Fibroblast of lung (primary cell): ENCODE measurements at places on chromosomes 13 and 19.

- no peak for DNase-seq
Observed at GRCh38 chr13:30928978-30929377, 3.5 kb upstream of the TEX26 start.

DNA sequence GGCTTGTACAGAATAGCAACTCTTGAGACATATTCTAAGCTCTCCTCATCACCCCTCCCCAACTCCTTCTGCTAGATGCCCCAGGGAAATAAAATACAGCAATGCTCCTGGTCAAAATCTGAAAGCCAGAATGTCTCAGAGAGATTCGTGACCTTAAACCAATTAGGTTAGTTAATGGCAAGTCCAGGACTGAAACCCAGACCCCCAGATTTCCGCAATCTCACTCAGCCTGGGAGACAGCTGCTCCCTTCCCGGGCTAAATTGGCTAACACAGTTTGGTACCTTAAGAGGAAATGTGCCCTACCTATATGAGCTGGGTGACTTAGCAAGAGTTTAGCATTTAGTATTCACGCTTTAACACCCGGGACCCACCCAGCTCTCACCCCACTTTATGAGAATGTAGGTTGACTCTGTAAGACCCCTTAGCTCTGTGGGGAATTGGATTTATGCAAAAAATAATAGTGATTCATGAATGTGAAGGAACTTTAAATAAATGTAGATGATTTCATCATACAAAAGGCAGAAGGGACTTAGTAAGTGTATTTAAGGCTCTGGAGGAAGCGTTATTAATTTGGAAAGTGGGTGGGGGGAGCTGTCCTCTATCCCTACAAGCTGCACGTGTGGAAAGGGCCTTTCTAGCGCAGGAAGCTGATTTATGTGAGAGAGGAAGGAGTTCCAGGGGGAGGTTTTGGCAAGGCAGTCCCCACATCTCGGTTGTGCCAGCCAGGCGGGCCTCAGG lies 1.1 kb downstream of the DLEU7 start:
- no peak for DNase-seq

- DNase-seq, result no peak
Observed at GRCh38 chr13:105608104-105608503, 927.4 kb downstream of the EFNB2 start.

- DNase-seq, result no peak
Observed at GRCh38 chr19:36748431-36749275, 24.0 kb downstream of the ZNF850 start.

- no peak for DNase-seq
Observed at GRCh38 chr13:50030315-50030714, 15.1 kb downstream of the KCNRG start.

GRCh38 chr19:674282-675151 lies 1.7 kb upstream of the FSTL3 start:
- DNase-seq, result no peak

DNA sequence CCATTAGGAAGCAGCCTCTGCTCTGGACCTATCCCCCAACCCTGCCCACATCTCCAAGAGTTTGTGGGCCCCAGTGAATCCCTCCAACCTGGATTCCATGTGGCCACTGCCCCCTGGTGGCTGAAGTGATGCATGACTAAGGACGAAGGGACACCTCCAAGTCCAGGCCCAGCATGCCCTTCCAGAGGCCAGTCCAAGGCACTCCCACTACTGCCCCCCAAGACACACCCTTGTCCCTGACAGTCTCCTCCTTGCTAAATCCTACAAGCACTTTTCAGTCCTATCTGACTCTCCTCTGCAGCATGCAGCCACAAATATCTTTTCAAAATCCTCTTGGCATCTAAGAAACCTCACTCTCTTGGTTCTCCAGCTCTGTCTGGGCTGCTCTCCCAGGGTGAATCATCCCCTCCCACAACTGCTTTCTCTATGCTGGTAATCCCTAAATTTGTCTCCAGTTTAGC lies 33.0 kb downstream of the DEDD2 start:
- DNase-seq, result peak; percentile 84

DNA sequence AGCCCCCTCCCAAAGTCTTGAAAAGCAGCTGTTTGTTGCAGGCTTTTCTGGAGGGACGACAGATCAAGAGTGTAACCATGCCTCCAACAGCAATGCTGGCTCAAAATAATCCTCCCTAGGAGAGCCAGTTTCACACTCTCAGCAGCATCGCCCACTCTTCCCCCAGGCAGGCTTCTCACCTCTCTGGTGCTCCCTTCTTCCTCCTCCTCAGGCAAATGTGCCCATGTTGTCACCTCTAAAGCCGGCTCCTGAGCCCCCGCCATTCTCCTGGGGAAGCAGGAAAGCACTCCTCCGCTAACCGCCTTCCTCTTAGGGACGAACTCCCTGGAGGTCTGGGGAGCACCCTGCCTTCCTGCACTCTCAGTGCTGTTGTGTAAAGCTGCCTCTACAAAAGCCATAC lies 98.9 kb upstream of the SGCG start:
- DNase-seq, result no peak

GRCh38 chr13:46380242-46380641 lies 6.8 kb downstream of the RUBCNL start:
- no peak for DNase-seq

DNA sequence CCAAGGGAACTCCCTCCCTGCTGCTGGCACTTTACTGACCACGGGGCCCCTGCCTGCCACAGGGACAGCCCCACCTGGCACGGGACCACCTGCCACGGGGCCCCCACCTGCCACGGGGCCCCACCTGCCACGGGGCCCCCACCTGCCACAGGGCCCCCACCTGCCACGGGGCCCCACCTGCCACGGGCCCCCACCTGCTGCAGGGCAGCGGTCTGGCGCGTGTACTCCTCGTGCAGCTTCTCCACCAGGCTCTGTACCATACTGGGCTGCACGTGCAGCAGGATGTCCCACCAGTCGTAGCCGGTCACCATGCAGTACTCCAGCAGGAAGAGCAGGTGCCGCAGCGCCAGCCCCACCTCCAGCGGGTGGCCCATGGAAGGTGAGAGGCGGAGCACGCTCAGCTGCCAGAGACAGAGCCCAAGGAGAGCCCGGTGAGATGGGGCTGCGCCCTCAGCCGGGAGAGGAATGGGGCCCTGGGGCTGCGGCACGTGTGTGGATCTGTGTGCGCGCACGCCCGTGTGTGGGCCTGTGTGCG lies 16.1 kb downstream of the MED16 start:
- DNase-seq, result no peak

DNA sequence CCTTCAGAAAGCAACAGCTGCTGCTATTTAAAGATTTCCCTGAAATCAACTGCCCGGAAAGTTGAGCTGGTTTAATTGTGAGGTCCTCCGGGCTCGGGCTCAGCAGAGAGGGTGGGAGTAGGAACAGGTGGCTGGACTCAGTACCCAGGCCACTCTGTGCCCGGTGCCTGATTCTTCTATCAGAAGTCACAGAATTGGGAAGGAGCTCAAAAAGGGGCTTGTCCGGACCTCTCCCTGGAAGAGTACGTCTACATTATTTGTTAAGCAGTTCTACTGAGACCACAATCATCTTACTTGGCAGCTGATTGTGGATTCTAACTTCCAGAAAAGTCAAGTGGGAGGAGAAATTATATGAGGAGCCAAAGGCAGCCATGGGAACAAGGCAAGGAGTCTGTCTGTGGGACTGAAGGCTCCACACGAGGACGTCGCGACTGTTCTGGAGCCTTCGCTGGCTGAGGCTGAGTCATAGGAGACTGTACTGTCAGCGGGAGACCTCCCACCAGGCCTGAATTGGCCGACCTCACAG lies 91.7 kb upstream of the ANKRD10 start:
- peak; percentile 94 for DNase-seq

DNA sequence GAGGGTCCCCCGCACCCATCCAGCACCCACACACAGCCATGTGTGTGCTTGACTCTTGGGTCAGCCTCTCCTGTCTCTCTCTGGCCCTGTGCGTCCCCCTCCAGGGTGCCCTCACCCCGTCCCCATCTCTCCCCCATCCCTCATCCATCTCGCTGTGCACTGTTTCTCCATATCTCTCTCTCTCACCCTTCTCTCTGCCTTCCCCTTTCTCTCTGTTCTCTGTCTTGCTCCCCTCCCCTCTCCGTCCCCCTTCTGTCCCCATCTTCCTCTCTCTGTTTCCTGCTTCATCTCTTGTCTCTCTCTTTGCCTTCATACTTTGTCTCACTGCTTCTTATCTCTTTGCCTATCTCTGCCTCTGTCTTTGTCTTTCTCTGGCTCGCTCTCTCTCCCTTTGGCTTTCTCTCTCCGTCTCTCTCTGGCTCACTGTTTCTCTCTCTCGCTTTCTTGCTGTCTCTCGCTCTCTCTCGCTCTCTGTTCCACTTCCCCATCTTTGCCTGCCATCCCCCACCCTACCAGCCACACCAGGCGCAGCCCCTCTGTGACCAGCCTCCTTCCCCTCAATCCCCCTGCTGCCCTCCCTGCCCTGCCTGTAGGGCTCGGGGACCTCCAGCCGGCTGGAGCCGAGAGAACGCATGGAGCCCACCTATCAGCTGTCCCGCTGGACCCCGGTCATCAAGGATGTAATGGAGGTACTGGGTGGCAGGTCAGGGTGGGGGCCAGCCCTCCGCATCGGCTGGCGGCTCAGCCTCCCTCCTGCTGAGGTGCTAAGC lies 8.9 kb downstream of the STXBP2 start:
- DNase-seq, result no peak

- DNase-seq, result peak; percentile 68
Observed at GRCh38 chr19:48102870-48103751, 7.5 kb downstream of the PLA2G4C start.

DNA sequence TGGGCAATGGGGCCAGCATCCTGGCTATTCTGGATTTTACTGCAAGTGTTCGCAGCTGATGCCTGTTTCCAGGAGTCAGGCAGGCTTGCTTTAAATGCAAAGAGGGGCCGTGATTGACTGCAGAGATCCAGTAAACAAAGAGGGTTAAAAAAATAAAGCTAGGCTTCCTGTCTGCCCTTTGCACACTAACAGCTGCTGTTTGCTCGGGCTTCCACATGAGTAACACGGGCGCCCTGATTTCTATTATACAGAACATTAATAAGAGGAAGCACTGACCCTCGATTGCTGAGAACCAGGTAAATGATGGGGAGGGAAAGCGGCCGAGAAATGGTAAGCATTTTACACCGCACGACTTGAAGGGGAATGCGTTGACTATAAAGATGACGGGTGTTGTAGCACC lies 254.2 kb upstream of the ZNF507 start:
- no peak for DNase-seq

- DNase-seq, result peak; percentile 76
Observed at GRCh38 chr13:51714663-51715168, 89.2 kb downstream of the DHRS12 start.

DNA sequence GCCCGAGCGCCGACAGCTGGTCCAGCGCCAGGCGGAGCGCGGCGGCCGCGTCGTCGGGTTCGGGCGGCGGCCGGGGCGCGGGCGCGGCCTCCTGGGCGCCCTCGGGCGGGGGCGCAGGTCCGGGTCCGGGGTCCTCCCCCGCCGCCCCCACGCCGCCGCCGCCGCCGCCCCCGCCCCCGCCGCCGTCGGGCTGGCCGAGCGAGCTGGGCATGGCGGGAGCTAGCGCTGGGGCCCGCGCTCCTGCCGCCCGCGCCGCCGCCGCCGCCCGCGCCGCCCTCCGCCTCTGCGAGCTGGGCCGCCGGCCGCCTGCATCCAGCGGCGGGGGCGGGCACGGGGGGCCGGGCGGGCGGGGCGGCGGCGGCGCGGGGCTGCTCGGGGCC lies 287 bp downstream of the MEX3D start:
- DNase-seq, result no peak

- no peak for DNase-seq
Observed at GRCh38 chr13:19158526-19159174, 23.0 kb downstream of the TUBA3C start.

- DNase-seq, result no peak
Observed at GRCh38 chr19:41341669-41342490, 11.8 kb downstream of the TGFB1 start.

DNA sequence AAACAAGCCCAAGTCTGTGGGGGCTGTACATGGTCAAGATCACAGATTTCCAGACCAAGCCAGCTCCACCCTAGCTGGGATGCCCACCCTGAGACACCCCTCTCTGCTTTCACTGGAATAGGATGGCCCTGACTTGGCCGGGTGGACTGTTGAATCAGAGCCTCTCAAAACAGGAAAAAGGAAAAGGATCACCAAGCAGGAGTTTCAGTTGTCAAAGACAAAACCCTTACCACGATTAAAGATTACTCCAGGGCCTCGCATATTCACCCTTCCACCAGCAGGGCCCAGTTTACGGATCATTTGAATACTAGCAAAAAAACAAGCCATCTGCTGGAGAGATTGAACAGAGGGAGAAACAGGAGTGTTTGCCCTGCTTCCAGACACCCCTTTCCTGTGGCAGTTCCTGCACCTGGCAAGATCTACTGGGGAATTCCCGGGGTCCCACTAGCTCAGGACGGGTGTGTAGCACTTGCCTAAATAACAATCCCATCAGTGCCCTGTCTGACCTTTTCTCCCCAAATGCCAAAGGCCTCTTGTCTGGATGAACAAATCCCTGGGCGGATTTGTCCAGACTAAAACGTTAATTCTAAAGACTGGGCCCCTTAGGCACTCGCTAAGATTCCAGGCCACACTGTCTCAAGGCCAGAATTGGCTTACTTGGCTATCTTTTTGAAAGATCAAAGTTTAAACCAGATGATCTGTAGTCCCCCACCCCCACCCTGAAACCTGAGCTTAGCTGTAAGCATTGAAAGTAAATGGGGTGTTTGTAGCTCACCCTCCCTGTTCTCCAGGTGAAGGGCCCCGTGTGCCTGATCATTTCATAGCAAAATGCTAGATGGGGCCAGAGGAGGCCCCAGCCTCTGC lies 38.4 kb downstream of the ACTN4 start:
- DNase-seq, result peak; percentile 67

- DNase-seq, result no peak
Observed at GRCh38 chr13:57933606-57934005, 302.1 kb downstream of the PCDH17 start.

GRCh38 chr19:42280815-42281145 lies 11.7 kb downstream of the CIC start:
- DNase-seq, result peak; percentile 76

GRCh38 chr13:36006894-36007675 lies 124.1 kb downstream of the DCLK1 start:
- DNase-seq, result no peak

- no peak for DNase-seq
Observed at GRCh38 chr13:73107970-73108369, 49.2 kb downstream of the KLF5 start.

DNA sequence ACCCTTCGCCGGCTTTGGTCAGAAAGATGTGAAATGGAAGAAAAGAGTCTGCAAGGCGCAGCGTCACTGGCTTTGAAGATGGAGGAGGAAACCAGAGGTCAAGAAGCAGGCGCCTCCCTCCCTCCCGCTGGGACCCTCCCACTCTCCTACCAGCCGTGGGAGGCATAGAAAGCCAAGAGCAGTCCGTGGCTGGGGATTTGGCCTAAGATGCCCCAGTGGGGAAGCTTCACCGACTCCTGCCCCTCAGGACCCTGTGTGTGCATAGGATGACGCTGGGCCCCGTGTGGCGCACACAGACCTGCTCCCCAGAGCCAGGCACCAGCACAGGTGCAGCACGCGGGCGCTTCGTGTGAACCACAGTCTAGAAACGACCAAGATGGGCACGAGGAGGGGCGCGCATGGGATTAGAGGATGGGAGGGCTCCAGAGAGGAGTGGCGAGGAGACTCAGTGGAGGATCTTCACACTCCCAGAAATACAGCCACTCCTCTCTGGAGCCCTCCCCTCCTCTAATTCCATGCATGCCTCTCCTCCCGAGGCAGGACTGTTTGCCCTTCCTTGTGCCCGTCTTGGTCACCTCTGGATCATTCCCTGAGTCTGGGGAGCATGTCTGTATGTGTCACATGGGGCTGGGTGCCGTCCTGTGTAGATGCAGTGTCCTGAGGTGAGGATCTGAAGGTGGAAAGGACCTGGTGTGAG lies 194.3 kb downstream of the TEX29 start:
- DNase-seq, result no peak
